Tibial artery (tissue), 4 donors: ENCODE measurements at places on chromosomes 11 and 22.

GRCh38 chr11:131629925-131630540, 259.6 kb downstream of the NTM start:
- no peak for DNase-seq
- H3K27me3 ChIP-seq, result peaks cover 3% of the 10 kb centered on the region
- H3K4me3 ChIP-seq, result no peak overlapping the region
- no peak overlapping the region for H3K27ac ChIP-seq

GRCh38 chr11:110431051-110431672, 1.4 kb downstream of the FDX1 start:
- peak overlapping the region; percentile 93 for H3K27ac ChIP-seq
- H3K4me3 ChIP-seq, result peak overlapping the region; percentile 87
- no peaks in the 10 kb centered on the region for H3K27me3 ChIP-seq
- DNase-seq, result no peak
- no peaks in the 10 kb centered on the region for H3K36me3 ChIP-seq
- H3K4me1 ChIP-seq, result peaks cover 23% of the 10 kb centered on the region

DNA sequence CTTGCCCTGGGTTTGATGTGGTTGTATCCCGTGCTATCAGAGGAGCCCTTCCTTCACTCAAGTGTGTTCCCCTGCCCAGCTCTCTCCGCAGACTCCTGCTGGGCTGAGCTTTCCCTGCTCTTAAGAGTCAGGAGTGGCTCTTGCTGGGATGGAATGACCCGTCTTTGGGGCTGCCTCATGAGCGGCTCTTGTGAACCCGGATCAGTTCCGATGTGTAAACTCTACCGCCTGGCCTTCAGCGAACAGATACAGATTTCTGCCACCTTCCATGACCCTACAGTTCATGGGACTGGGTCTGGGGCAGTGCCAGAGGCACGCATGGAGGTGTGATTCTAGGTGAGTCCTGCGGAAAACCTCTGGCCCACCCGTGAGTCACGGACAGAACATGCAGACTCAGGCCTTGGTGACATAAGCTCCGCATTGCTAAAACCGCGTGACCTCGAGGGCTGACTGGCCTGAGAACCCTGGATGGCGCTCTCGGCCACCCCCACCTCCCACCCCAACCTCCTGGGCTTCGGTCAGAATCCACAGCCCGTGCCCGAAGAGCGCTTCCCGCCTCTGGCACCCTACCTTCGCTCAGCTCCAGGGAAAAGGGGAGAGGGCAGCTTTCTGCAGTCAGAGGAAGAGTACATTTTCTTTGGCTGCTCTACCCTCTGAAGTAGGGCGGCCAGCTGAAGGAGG, 1.3 kb upstream of the ZBTB16 start:
- no peak for DNase-seq
- peak overlapping the region; percentile 99 for H3K4me3 ChIP-seq
- H3K4me1 ChIP-seq, result peaks cover 6% of the 10 kb centered on the region
- H3K27me3 ChIP-seq, result no peaks in the 10 kb centered on the region

- no peak for DNase-seq
- H3K27ac ChIP-seq, result no peak overlapping the region
- H3K4me3 ChIP-seq, result no peak overlapping the region
- no peaks in the 10 kb centered on the region for H3K27me3 ChIP-seq
These were observed 6.3 kb upstream of the ZC3H12C start for GRCh38 chr11:110086892-110087309.

DNA sequence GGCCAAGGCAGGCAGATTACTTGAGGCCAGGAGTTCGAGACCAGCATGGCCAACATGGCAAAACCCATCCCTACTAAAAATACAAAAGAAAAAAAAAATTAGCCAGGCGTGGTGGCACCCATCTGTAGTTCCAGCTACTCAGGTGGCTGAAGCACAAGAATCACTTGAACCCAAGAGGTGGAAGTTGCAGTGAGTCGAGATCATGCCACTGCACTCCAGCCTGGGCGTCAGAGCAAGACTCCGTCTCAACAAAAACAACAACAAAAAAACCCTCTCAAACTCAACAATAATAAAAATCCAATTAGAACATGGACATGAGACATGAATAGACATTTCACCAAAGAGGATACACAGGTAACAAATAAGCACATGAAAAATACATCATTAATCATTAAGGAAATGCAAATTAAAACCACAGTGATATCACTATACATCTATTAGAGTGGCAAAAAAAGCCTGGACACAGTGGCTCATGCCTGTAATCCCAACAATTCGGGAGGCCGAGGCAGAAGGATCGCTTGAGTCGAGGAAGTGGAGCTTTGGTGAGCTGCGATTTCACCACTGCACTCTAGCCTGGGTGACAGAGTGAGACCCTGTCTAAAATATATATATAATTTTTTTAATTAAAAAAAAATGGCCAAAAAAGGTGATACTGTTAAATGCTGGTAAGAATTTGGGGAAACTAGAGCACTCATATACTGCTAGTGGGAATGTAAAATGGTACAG, 12.7 kb upstream of the SEPTIN5 start:
- DNase-seq, result peak; percentile 7
- no peaks in the 10 kb centered on the region for H3K27me3 ChIP-seq
- H3K4me1 ChIP-seq, result no peaks in the 10 kb centered on the region
- H3K36me3 ChIP-seq, result no peaks in the 10 kb centered on the region
- H3K4me3 ChIP-seq, result no peak overlapping the region
- no peak overlapping the region for H3K27ac ChIP-seq

- DNase-seq, result no peak
- no peak overlapping the region for H3K4me3 ChIP-seq
- H3K27me3 ChIP-seq, result no peaks in the 10 kb centered on the region
- no peaks in the 10 kb centered on the region for H3K4me1 ChIP-seq
- H3K27ac ChIP-seq, result no peak overlapping the region
- no peaks in the 10 kb centered on the region for H3K36me3 ChIP-seq
These were observed 505.6 kb downstream of the BUD13 start for GRCh38 chr11:116267146-116267545.

DNA sequence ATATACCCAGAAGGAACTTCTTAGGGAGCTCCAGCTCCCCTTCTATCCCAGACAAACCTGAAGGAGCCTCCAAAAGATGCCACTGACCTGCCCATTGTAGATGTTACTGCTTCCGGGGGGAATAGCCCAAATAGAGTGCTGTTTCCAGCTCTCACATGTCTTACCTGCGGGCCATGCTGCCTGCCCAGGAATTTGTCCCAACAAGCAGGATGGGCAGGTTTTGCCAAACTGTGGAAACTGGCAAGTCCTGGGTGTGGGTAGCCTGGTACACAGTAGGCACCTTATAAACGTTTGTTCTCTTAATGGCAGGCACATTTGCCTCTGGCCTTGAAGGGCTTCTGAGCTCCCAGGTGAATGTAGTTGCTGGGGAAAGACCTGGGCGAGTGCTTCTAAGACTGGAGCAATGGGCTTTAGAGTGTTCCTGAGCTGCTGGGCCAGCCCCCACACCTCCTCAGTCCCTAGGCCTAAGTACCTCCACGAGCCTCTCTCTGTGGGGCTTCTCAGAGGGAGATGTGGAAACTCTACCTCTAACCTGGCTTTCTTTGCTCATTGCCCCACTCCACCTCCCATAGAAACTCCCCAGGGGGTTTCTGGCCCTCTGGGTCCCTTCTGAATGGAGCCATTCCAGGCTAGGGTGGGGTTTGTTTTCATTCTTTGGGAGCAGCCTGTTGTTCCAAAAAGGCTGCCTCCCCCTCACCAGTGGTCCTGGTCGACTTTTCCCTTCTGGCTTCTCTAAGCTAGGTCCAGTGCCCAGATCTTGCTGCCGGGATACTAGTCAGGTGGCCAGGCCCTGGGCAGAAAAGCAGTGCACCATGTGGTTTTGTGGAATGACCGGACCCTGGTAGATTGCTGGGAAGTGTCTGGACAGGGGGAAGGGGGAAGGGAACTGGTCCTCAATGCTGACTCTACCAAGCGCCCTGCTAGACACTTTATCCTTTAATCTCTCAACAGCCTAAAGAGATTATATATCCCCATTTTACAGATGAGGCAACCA, 37.2 kb downstream of the LIMK2 start:
- peak overlapping the region; percentile 69 for H3K4me3 ChIP-seq
- no peaks in the 10 kb centered on the region for H3K36me3 ChIP-seq
- DNase-seq, result no peak
- H3K27ac ChIP-seq, result peak overlapping the region; percentile 68
- H3K27me3 ChIP-seq, result no peaks in the 10 kb centered on the region

- peaks cover 17% of the 10 kb centered on the region for H3K4me1 ChIP-seq
- no peak for DNase-seq
- peaks cover 31% of the 10 kb centered on the region for H3K27me3 ChIP-seq
- H3K4me3 ChIP-seq, result no peak overlapping the region
- no peak overlapping the region for H3K27ac ChIP-seq
- no peaks in the 10 kb centered on the region for H3K36me3 ChIP-seq
These were observed 20.1 kb downstream of the ST14 start for GRCh38 chr11:130179396-130180306.

DNA sequence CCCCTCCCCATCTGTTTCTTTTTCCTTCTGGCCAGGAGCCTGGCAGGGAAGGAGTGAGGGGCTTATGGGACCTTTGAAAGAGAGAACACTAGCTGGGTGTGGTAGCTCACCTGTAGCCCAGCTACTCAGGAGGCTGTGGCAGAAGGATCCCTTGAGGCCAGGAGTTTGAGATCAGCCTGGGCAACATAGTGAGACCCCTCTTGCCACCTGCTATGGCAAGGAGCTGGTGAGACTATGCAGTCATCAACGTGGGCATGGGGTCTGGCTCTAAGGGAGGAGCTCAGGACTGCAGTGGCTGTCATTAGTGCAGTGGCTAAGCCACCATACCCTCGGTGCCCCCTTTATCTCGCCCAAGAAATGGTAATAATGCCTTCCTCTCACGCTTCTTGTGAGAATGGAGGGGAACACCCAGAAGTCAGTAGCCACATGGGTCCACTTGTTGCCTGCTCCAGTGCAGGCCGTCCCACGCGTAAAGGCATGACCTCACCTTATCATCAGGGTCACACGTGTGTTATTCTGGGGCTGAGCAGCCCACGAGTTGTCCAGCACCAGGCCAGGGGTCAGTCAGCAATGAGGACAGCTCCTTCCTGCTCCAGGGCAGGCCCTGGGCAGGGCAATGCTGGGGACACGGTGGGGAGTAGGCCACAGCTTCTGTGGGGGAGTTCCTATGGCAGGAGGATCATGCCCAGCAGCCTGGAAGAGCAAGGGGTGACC, 27.7 kb upstream of the TEF start:
- H3K36me3 ChIP-seq, result peaks cover 100% of the 10 kb centered on the region
- H3K27ac ChIP-seq, result no peak overlapping the region
- H3K4me1 ChIP-seq, result no peaks in the 10 kb centered on the region
- no peaks in the 10 kb centered on the region for H3K27me3 ChIP-seq
- no peak for DNase-seq

GRCh38 chr11:126703662-126704061, 296.9 kb downstream of the KIRREL3 start:
- no peaks in the 10 kb centered on the region for H3K27me3 ChIP-seq
- no peak overlapping the region for H3K4me3 ChIP-seq
- H3K36me3 ChIP-seq, result no peaks in the 10 kb centered on the region
- H3K4me1 ChIP-seq, result no peaks in the 10 kb centered on the region
- H3K27ac ChIP-seq, result no peak overlapping the region

- no peak for DNase-seq
- peak overlapping the region; percentile 100 for H3K27ac ChIP-seq
- H3K27me3 ChIP-seq, result no peaks in the 10 kb centered on the region
- H3K4me1 ChIP-seq, result peaks cover 74% of the 10 kb centered on the region
- H3K4me3 ChIP-seq, result no peak overlapping the region
These were observed 2.6 kb upstream of the FTH1 start for GRCh38 chr11:61969838-61970662.

DNA sequence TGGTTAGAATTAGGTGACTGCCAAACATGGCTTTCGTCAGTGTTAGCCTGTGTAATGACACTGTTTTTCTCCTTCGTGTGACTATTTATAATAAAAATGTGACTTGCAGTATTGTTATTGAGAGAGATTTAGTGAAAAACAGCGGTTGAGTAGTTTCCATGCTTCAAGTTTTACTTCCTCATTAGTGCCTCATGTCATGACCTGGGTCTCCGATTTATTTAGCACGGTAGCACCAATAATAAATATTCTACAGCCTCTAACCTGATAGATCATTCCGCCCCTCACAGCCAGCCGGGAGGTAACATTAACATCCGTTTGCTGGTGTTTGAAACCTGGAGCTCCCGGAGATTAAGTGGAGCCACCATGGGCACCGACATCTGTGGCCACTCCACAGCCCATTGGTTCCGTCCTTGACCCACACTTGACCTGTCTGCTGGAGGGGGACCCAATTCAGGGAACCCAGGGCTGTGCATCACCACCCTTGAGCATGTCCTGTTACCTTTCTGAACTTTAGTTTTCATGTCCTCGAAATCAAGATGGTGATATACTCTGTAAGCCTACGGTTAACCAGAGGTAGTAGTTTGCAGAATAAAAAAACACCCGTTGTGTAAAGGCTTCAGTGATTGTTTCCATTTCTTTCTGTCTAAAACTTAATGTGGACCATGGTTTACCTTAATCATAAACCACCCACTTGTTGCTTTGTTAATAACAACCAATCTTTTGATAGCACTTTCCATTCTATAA, 104.1 kb downstream of the ATXN10 start:
- H3K4me1 ChIP-seq, result no peaks in the 10 kb centered on the region
- DNase-seq, result no peak
- no peaks in the 10 kb centered on the region for H3K27me3 ChIP-seq
- no peak overlapping the region for H3K4me3 ChIP-seq

- H3K4me1 ChIP-seq, result no peaks in the 10 kb centered on the region
- H3K27me3 ChIP-seq, result no peaks in the 10 kb centered on the region
- no peak for DNase-seq
- H3K36me3 ChIP-seq, result no peaks in the 10 kb centered on the region
- no peak overlapping the region for H3K27ac ChIP-seq
- H3K4me3 ChIP-seq, result no peak overlapping the region
These were observed 172.5 kb upstream of the TMEM45B start for GRCh38 chr11:129643031-129643721.
